ENCODE measurements at places on chromosomes 12 and 14. TPM values are rescaled to one million over a fixed set of nuclear protein-coding genes. Genes with fewer than 3 reads are reported as not detected.

DNA sequence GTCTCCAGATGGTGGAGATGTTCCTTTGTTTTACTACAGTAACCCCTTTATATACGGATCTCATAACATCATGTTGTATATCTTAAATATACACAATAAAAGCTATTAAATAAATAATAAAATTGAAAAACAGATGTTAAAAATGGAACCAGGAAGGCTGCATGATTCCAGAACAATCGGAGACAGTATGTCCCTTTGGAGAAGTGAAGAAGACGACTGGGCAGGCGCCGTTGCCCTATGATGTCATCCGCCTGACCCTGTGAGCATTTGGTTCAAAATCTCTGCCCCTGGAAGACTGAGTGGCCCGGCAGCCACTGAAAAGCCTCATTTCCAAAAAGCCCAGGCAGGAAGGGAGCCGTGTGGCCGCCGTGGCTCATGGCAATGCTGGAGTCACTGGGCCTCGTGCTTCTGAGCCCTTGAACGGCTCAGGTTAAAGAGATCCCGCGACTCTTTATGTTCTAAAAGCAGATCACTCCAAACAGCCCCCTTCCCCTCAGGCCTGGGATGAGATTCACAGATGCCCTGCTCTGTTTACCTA, 30.8 kb downstream of the RIMBP2 start:
- no peaks in the 10 kb centered on the region for H3K4me1 ChIP-seq
- DNase-seq: no peak
- H3K27ac ChIP-seq: no peak overlapping the region
- peaks cover 9% of the 10 kb centered on the region for H3K27me3 ChIP-seq

DNA sequence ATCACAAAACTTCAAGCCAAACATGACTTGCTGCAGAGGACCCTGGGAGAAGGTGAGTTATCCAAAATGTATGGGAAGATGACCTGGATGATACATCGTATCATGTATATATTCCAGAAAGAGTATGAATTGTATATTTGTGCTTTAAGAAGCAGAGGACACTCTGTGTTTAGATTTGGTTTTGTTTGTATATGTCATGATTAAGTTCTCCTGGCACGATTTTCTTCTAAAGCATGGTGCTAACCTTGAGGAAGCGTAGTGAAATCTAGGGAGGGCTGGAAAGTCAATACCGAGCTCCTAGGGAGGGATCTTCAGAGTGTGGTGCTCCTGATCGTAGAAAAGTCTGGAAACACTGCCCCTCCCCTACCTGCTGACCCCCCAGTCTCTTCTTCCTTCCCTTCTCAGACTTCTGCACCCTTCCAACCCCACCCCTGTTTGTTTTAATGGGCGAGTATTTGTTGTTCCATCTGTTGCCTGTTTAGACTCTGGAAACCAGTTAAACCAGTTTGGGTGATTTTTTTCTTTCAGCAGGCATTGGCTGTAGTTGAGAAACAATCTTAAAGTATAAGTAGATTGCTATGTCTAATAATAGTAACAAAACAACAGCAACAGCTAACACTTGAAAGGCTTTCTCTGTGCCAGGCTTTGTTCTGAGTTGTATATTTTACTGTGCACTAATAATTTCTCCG, 141.6 kb downstream of the KICS2 start:
- H3K36me3 ChIP-seq: peaks cover 30% of the 10 kb centered on the region
- H3K27me3 ChIP-seq: no peaks in the 10 kb centered on the region
- no peak overlapping the region for H3K4me3 ChIP-seq

DNA sequence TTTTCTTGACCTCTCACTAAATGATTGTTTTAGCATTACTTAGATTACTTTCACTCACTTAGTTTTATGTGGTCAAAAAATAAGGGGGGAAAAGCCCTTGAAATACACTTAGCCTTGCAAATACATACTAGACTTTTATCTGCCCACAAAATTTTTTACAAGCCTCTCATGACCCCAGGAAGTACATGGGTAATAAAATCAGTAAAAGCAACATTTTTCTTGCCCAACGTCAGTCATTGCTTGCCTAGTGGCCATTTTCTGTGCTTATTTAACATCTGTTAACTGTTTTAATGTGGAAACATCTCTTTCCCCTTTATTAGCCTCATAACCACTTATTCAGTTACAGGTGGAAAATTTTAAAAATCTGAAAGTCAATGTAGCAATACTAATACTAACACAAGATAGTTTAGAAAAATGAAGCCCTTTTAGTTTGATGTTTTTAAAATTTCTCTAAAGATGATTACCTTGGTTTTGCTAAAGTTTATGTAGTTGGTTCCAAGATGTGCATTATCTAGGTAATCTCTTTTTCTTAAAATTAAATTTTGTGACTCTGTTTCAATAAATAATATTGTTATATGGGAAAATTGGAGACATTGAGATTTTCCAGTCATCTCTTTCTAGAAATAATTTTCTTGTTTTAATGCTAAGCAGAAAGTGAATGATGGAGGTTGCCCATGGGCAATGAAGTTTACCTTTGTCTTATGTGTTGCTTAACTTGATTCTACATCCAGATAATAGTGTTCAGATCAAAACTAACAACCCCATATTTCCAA, 175.5 kb downstream of the TMTC2 start:
- H3K27ac ChIP-seq: no peak overlapping the region
- peaks cover 8% of the 10 kb centered on the region for H3K4me1 ChIP-seq
- H3K27me3 ChIP-seq: no peaks in the 10 kb centered on the region
- H3K36me3 ChIP-seq: no peaks in the 10 kb centered on the region
- DNase-seq: no peak

DNA sequence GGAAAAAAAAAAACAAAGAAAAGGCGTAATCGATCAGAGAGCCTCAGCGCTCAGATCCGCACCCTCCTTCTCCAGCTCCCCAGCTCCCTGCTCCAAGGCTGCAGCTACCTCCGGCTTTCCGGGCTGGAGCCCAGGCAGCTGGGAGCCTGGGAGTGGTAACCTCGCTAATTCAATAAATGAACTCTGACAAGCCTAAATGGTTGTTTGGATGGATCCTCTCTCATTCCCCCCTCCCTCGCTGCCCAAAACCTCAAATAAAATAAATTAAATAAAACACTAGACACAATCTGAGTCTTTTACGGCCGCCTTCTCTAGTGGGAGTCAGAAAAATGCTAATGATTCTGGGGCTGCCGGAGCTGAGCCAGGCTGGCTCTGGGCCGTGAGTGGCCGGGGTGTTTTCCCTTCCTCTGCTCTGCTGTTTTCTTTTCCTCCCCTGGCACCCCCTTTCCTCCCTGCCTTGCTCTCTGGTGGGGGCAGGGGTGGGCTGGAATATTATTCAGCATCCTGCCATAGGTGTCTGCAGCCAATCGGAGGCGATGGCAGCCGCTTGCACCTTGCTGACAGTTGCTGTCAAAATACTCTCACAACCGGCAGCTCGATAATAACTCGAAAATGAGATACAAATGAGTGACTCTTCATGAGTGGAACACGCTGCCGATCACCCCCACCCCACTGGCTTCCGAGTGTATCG, 76.1 kb downstream of the RBM19 start:
- peaks cover 9% of the 10 kb centered on the region for H3K4me1 ChIP-seq
- H3K36me3 ChIP-seq: peaks cover 4% of the 10 kb centered on the region
- no peak overlapping the region for H3K4me3 ChIP-seq
- no peak overlapping the region for H3K27ac ChIP-seq
- no peak for DNase-seq
- peaks cover 2% of the 10 kb centered on the region for H3K27me3 ChIP-seq

DNA sequence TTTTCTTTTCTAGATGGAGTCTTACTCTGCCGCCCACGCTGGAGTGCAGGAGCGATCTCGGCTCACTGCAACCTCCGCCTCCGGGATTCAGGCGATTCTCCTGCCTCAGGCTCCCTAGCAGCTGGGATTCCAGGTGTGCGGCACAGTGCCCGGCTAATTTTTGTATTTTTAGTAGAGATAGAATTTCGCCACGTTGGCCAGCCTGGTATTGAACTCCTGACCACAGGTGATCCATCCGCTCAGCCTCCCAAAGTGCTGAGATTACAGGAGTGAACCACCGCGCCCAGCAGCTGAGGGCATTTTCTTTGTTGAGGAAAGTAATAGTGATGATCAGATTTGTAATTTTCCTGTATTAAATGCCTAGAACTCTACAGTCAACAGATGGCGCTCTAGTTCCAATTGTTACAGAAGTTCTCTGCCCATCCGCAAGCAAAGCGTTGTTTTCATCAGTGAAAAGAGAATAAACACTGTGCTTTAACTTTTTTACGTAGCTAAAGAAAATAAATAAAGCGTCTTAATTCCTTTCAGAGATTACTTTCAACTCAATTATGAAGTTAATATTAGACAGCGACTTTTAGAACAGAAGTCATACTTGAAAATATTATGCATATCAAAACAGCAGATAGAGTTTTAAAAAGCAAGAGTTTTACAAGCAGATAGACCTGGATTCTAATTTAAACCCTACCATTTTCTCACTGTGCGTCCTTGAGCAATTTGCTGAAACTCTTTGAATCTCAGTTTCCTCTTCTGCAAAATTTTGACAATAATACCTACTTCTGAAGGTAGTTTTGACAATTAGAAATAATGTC, 335.1 kb downstream of the DUSP6 start:
- no peaks in the 10 kb centered on the region for H3K27me3 ChIP-seq
- no peaks in the 10 kb centered on the region for H3K36me3 ChIP-seq
- DNase-seq: peak; percentile 57
- no peak overlapping the region for H3K27ac ChIP-seq
- no peak overlapping the region for H3K4me3 ChIP-seq
- H3K4me1 ChIP-seq: no peaks in the 10 kb centered on the region

DNA sequence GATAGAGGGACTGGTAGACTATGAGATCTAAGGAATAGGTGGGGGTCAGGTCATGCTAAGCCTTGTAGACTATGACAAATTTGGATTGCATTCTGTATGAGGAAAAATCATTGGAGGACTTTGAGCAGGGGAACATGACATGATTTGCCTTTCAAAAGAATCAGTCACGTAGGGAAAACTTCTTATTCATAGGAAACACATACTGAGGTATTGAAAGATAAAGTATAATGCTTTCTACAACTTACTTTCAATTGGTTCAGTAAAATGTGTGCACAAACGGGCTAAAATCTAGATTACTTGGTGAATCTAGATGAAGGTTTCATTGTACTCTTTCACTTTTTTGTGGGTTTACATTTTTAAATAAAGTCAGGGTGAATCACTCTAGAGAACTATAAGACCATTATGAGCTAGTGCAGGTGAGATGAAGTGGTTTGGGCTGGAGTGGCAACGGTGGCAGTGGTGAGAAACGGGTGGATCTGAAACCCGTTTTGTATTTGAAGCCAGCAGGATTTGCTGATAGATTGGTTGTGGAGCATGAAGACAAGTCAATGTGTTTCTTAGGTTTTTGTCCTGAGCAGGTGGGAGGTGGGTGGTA, 6.7 kb downstream of the BBS10 start:
- H3K4me3 ChIP-seq: no peak overlapping the region
- no peaks in the 10 kb centered on the region for H3K4me1 ChIP-seq
- no peaks in the 10 kb centered on the region for H3K27me3 ChIP-seq
- peaks cover 3% of the 10 kb centered on the region for H3K36me3 ChIP-seq
- no peak for DNase-seq

The FCF1 gene
- total RNA-seq: 35.7 TPM

The CYP46A1 gene
- total RNA-seq: 5.2 TPM

GRCh38 chr12:109466821-109467220, 10.3 kb downstream of the KCTD10 start:
- no peak overlapping the region for H3K4me3 ChIP-seq
- H3K36me3 ChIP-seq: peaks cover 56% of the 10 kb centered on the region
- H3K27me3 ChIP-seq: peaks cover 6% of the 10 kb centered on the region
- H3K27ac ChIP-seq: no peak overlapping the region
- H3K4me1 ChIP-seq: peaks cover 85% of the 10 kb centered on the region

All from endothelial cell (in vitro differentiated cells).